ENCODE measurements at places on chromosomes 16 and 17.

DNA sequence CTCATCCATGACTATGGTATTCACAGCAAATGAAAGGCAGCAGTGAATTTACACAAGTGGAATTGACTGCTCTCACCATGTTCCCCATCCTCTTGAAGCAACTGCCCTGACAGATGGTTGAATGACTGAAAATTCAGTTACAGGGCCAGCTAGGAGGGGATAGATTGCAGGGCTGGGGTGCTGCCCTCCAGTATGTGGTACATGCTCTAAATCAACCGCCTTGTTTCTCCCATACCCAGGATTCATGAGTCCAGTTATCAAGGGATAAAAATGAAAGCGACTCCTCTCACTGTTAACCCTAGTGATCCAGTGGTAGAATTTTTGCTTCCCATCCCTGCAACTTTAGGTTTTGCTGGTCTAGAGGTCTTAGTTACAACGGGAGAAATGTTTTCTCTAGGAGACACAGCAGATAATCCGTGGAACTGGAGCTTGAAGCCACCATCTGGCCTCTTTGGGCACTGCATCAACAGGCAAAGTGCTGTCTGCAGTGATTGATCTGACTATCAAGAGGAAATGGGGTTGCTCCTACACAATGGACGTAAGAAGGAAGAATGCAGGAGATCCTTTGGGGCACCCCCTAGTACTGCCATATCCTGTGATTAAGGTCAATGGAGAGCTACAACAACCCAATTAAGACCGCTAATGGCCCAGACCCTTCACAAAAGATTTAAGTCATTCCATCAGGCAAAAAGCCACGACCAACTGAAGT is 32.0 kb downstream of the SCPEP1 start:
- DNase-seq, result peak; percentile 77

- DNase-seq, result no peak
Measured at GRCh38 chr17:38707678-38708351, 2.7 kb downstream of the MLLT6 start.

- no peak for DNase-seq
Measured at GRCh38 chr17:34113089-34113488, 142.0 kb upstream of the CCL2 start.

GRCh38 chr16:87310610-87311009 is 6.6 kb downstream of the C16orf95 start:
- no peak for DNase-seq

DNA sequence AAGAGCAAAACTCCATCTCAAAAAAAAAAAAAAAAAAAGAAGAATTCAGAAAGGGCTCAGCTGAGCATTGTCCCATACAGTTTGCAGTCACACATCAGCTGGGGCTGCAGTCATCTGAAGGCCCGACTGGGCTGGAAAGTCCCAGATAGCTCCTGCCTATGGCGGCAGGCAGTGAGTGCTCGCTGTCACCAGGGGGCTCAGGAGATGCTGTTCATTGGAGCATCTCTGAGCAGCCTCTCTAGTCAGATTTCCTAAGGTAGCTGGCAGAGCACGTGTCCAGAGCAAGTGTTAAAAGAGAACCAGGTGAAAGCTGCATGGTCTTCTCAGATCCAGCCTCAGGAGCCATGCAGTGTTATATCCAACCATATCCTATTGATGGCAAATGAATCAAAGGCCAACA is 75.8 kb downstream of the WSCD1 start:
- DNase-seq, result peak; percentile 13

DNA sequence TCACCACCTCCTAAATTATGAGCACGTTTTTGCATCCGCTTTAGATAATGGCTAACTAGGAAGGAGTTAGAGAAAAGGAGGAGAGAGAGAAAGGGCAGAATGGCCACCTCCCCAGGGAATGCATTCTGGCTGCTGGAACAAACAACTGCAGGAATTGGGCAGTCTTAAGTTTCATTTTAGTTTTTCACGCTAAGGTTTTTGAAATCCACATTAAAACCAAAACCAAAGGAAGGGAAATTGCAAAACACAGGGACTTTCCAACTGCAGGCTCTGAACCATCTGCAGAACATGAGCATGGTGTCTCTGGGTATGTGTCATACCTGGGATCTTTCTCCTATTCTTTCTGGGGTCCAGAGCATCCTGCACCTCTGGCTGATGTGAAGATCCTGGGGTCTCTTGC is 12.1 kb upstream of the CCL8 start:
- no peak for DNase-seq

- DNase-seq, result no peak
Measured at GRCh38 chr16:66553223-66553622, 847 bp downstream of the CKLF start.

GRCh38 chr16:85523602-85524364 is 89.3 kb upstream of the GSE1 start:
- no peak for DNase-seq

- no peak for DNase-seq
Measured at GRCh38 chr17:68627956-68628575, 26.9 kb upstream of the FAM20A start.

DNA sequence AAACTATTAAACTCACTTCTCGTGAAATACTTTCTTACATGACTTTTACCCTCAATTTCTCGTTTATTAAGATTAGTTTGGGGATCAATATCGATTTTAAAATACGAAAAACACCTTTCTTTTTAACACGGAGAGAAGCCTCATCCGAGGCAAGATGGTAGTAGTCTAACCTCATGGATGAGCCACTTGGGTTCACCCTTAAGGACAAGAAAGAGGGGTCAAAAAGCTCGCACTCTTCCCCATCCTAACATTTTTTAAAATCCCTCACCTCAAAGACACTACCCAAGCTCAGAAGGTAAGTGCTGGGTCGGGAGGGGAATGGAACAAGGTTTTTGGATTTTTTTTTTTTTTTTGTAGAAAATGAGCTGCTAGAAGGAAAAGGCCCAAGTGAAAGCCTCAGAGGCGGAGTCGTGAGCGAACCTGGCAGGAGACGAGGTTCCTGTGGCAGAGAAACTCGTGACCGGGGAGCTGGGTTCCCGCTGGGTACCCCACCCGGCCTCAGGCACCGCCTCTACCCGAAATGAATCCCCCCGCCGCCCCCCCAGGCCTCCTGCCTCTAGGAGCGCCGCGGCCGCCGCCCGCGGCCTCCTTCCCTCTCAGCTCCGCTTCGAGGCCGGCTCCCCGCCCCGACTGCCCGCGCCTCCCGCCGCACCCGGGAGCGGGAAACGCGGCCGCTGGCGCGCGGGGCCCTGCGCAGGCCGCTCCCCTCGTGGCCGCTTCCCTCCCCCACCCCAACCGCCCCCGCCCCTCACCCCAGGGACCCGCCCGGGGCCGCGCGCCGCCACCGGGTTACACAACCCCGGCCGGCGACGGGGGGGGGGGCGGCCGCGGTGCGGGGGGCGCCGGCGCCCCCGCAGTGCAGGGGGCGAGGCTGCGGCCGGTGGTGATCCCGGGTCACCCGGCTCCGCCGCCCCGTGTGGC is 1.6 kb downstream of the NUFIP2 start:
- DNase-seq, result peak; percentile 72

DNA sequence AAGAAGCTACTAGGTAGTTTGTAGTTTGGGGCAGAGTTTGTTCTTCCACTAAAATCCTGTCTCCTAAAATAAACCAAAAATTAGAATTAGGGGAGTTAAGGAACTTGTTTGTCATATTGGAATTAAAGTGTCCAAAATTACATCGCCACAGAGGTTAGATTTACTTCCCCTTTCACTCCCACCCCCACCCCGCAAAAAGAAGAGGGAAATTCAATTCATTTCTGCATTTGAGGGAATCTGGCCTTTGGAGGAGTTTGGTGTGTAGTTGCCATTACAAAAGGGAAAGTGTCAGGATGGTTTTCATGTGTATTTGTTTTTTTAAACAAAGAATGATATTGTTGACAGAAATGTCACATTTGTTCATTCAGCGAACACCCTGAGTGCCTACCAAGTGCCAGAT is 5.8 kb downstream of the TMEM97 start:
- no peak for DNase-seq

GRCh38 chr17:34178092-34178491 is 77.0 kb upstream of the CCL2 start:
- DNase-seq, result no peak

- DNase-seq, result no peak
Measured at GRCh38 chr16:50476486-50477255, 71.5 kb upstream of the NKD1 start.

GRCh38 chr17:63762161-63763078 is 11.0 kb downstream of the CCDC47 start:
- no peak for DNase-seq

- no peak for DNase-seq
Measured at GRCh38 chr17:31736855-31737625, 122.0 kb downstream of the COPRS start.

- peak; percentile 46 for DNase-seq
Measured at GRCh38 chr16:88701581-88702370, 4.4 kb downstream of the RNF166 start.

- DNase-seq, result no peak
Measured at GRCh38 chr17:32896647-32897258, 19.8 kb upstream of the MYO1D start.

- DNase-seq, result no peak
Measured at GRCh38 chr17:72590882-72591281, 470.1 kb downstream of the SOX9 start.

DNA sequence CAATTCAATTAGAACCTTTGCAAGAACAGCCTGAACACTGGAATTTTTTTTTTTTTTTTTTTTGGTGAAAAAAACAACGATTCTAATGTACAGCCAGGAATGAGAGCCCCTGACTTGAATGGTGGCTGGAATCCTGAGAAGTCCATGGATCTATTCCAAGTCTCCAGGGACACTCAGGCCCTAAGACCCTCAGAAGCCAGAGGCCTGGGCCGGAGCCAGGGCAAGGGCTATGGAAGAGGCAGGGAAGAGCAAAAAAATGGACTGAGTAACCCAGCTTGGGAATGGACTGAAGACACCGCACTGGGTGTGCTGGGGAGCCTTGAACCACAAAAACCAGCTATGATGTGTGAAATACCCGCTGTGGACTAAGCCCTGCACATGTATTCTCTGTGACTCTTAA is 60.3 kb upstream of the LHX1 start:
- DNase-seq, result no peak

GRCh38 chr16:7294020-7294419 is 38.6 kb upstream of the RBFOX1 start:
- DNase-seq, result no peak

- peak; percentile 63 for DNase-seq
Measured at GRCh38 chr17:4480929-4481898, 17.5 kb upstream of the SPNS2 start.

DNA sequence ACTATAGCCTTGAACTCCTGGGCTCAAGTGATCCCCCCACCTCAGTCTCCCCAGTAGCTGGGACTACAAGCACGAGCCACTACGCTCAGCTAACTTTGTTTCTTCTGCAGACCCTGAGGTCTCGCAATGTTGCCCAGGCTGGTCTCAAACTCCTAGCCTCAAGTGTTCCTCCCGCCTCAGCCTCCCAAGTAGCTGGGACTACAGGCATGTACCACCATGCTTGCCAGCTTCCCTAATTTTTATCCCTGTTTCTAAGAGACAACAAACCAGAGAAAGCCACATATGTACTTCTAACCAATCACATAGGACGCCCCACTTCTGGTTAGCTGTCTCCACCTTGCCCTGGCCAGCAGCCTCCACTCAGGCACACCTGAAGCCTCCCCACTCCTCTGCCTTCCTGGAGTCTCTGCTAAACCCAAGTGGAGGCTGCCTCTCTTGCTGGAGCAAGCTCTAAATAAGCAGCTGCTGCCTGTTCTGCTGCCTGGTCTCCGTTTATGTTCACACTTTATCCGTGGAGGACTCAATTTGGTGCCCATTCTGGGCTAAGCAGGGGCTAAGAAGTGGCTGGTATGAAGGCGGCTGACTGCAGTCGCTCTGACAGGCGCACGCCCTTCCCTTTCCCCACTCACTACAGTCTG is 24.7 kb downstream of the NSMCE1 start:
- peak; percentile 3 for DNase-seq

- no peak for DNase-seq
Measured at GRCh38 chr16:69663846-69664245, 62.5 kb downstream of the NQO1 start.

- no peak for DNase-seq
Measured at GRCh38 chr17:29732613-29733012, 109.9 kb upstream of the CORO6 start.

GRCh38 chr17:68204736-68205135 is 43.1 kb upstream of the AMZ2 start:
- DNase-seq, result peak; percentile 46

DNA sequence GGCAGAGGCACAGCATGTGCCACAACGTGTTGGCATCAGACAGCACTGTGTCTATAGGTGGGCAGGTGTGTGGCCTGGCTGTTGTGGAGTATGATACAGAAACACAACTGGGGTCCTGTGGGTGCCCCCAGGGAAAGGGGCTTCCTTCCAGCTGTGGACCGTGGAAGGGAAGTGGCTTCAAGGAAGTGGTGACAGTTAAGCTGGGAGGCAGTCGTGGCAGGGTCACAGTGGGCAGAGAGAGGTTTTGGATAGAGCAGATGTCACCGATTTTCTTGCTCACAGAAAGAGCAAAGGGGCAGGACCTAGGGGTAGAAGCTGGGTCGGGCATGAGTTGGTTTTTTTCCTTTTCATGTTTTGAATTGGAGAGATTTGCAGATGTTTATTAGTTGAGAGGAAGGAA is 11.2 kb upstream of the ORAI3 start:
- no peak for DNase-seq

DNA sequence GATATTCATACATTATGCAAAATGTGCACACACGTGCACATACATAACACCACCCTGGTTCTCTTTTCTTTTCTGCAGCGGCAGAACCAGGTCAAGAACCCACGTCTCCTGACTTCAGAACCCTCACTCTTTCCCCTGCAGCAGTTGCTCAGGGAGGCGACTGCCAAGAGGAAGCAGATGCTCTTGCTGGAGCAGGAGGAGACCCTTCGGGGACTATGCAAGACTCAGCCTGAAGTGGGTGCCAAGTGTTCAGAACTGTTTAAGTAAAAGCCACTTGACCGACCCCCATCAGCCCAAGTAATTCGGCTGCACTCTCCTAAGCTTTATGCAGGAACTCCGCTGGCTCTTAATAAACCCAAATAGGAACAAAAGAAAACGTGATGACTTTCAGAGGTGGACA is 193.8 kb downstream of the SLC39A11 start:
- DNase-seq, result no peak

GRCh38 chr17:38883592-38884526 is 14.0 kb downstream of the LASP1 start:
- peak; percentile 45 for DNase-seq

GRCh38 chr16:50326835-50327465 is 41.8 kb downstream of the BRD7 start:
- DNase-seq, result peak; percentile 81

- DNase-seq, result peak; percentile 33
Measured at GRCh38 chr17:31674717-31675349, 184.2 kb downstream of the COPRS start.

- no peak for DNase-seq
Measured at GRCh38 chr16:73050201-73051099, 2.5 kb upstream of the ZFHX3 start.

GRCh38 chr16:12661656-12662172 is 142.0 kb downstream of the CPPED1 start:
- peak; percentile 54 for DNase-seq

- DNase-seq, result no peak
Measured at GRCh38 chr16:57606847-57607501, 21.5 kb upstream of the ADGRG1 start.

GRCh38 chr16:27430512-27430911 is 28.5 kb downstream of the IL21R start:
- no peak for DNase-seq

Data from activated CD4-positive, alpha-beta T cell treated with anti-CD3 and anti-CD28 coated beads for 36 hours (primary cell).